ENCODE measurements at places on chromosomes 12 and 14.

GRCh38 chr12:129839679-129840078, 64.1 kb downstream of the TMEM132D start:
- no peak for DNase-seq

GRCh38 chr12:56118688-56119357, 757 bp downstream of the ZC3H10 start:
- no peak for DNase-seq

DNA sequence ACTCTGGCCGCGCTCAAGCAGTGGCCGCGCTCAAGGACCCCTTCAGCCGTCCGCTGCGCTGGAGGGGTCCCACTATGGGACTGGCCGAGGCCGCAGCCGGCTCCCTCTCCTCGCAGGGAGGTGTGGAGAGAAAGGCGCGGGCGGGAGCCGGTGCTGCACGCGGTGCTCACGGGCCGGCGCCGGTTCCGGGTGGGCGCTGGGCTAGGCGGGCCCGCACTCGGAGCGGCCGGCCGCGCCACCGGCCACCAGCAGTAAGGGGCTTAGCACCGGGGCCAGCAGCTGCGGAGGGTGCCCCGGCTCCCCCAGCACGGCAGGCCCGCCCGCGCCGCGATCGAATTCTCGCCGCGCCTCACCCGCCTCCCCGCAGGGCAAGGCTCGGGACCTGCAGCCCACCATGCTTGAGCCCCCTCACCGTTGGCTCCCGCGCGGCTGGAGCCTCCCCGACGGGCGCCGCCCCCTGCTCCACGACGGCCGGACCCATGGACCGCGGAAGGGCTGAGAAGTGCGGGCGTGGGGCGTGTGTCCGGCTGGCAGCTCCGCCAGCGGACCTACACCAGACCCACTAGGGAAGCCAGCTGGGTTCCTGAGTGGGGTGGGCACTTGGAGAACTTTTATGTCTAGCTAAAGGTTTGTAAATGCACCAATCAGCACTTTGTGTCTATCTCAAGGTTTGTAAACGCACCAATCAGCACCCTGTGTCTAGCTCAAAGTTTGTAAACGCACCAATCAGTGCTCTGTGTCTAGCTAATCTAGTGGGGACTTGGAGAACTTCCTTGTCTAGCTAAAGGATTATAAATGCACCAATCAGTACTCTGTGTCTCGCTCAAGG, 49.5 kb downstream of the KLHL28 start:
- DNase-seq, result no peak

GRCh38 chr14:51357250-51357649, 117.2 kb downstream of the TMX1 start:
- no peak for DNase-seq

- no peak for DNase-seq
Observed at GRCh38 chr12:42922505-42922850, 332.9 kb upstream of the PRICKLE1 start.

Data from caudate nucleus (tissue), 63 donors.